Omental fat pad (tissue), 4 donors: ENCODE measurements at places on chromosomes 2 and 18. TPM values are rescaled to one million over a fixed set of nuclear protein-coding genes. Genes with fewer than 3 reads are reported as not detected.

The FSIP2 gene
- 0.46 TPM for total RNA-seq

The RAMP1 gene
- total RNA-seq = 1.3 TPM

The TEX44 gene
- not detected for total RNA-seq

The PCARE gene
- not detected for total RNA-seq

The PROKR1 gene
- total RNA-seq = 0.96 TPM

The CXCR1 gene
- total RNA-seq = 26.8 TPM

The SCN3A gene
- total RNA-seq = 1.1 TPM
